ENCODE measurements at places on chromosomes 1 and 21. TPM values are rescaled to one million over a fixed set of nuclear protein-coding genes. Genes with fewer than 3 reads are reported as not detected.

Gene CTBS
- 18.2 TPM for total RNA-seq

Gene ASCL5
- not detected for total RNA-seq

Gene SYDE2
- 10.5 TPM for total RNA-seq

Gene NUDT17
- total RNA-seq, result 5.9 TPM

Gene WDR64
- 0.42 TPM for total RNA-seq

Gene GREM2
- total RNA-seq, result 0.30 TPM

Gene GUCA2B
- not detected for total RNA-seq

Gene TACSTD2
- 6.5 TPM for total RNA-seq

Gene FCRL2
- total RNA-seq, result not detected

Gene GRIK1
- total RNA-seq, result 2.5 TPM

Gene NLRP3
- 4.9 TPM for total RNA-seq

Gene RGSL1
- not detected for total RNA-seq

Gene REN
- total RNA-seq, result not detected

Gene DRAM2
- 41.3 TPM for total RNA-seq

Gene CRYAA
- total RNA-seq, result not detected

Gene PDZK1
- total RNA-seq, result not detected

Gene INSRR
- under 0.01 TPM for total RNA-seq

Gene C8A
- total RNA-seq, result not detected

Gene LENEP
- 1.5 TPM for total RNA-seq

Gene OXCT2
- total RNA-seq, result 7.3 TPM

Gene MYOG
- not detected for total RNA-seq

Gene CCDC30
- 7.5 TPM for total RNA-seq

Gene SH3D21
- total RNA-seq, result 1.5 TPM

Gene PITHD1
- total RNA-seq, result 71.2 TPM

Gene CCDC27
- not detected for total RNA-seq

Gene UQCRHL
- total RNA-seq, result 2.5 TPM

Gene RUNX1
- total RNA-seq, result 36.9 TPM

Gene FCGR2B
- total RNA-seq, result 21.2 TPM

Gene NAV1
- total RNA-seq, result 22.9 TPM

Gene POFUT2
- 66.3 TPM for total RNA-seq

Gene DOCK7
- 48.6 TPM for total RNA-seq

Data from tibial nerve (tissue), 4 donors.